HCT116 (cell line): ENCODE measurements at places on chromosomes 6 and 20.

- DNase-seq: no peak
Observed at GRCh38 chr6:18211338-18211737, 53.0 kb downstream of the DEK start.

- no peak for DNase-seq
Observed at GRCh38 chr20:13183005-13183404, 38.1 kb upstream of the ISM1 start.

GRCh38 chr20:32649697-32650400 lies 23.9 kb downstream of the C20orf203 start:
- DNase-seq: no peak

GRCh38 chr20:8749986-8750385 lies 318.9 kb upstream of the PLCB4 start:
- no peak for DNase-seq

- DNase-seq: no peak
Observed at GRCh38 chr6:63188828-63189227, 22.4 kb upstream of the FKBP1C start.

- no peak for DNase-seq
Observed at GRCh38 chr20:46057856-46058598, 29.0 kb downstream of the SLC12A5 start.

GRCh38 chr20:47775841-47776240 lies 9.4 kb downstream of the SULF2 start:
- DNase-seq: no peak

- DNase-seq: no peak
Observed at GRCh38 chr6:156809034-156809433, 31.9 kb downstream of the ARID1B start.

DNA sequence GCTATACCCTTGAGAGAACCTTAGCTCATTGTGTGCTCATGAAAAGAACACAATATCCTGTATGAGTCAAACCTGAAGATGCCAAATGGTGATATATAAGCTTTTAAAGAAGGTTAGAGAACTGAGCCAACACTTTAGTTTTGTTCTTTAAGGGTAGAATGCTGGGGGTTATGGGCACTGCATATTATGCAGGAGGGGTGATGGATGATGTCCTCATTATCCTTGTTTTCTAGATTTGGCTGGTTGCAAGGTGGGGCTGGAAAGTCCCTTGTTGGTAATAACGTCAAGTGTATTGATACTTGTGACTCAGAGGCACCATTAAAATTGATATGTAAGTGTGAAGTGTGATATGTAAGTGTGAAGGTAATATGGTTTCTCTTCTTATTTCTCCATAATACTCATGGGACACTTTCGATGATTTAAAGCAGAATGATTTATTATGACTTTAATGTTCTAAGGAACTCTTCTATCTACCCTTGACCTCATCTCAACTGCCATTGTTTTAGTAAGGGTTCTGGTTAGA lies 113.7 kb upstream of the DTNBP1 start:
- DNase-seq: no peak

- DNase-seq: no peak
Observed at GRCh38 chr20:24406251-24406650, 63.2 kb upstream of the SYNDIG1 start.

DNA sequence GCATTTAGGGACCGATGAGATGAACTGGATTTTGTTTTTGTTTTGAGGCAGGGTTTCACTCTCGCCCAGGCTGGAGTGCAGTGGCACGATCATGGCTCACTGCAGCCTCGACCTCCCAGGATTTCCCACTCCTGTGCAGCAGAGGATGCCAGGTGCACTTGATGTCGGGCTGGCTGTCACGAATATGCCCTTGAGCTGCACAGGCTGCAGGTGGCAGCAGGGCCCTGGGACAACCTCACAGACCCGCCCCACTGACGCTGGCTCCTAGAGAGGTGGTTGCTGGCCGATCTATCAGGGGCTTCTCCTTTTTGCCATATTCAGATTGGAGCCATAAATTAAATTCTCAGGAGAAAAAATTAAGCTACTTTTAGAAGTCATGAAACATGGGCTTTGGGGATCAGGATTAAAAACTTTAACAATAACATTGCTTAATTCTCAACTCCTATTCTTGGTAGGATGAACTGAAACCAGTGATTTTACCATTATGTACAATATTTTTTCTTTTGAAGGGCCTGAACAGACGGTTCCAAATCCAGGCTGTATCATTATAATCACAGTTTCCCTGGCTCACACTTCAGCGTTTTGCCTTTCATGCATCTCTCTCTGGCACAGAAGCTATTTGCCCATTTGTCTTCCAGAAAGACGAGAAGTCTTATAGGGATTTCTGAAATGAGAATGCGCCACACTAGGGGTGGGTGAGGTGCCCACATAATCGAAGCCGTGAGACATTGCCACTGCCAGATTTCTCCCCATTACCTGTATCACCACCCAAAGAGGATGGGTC lies 32.4 kb downstream of the NQO2 start:
- DNase-seq: no peak

GRCh38 chr6:104459543-104459942 lies 400.2 kb downstream of the HACE1 start:
- DNase-seq: no peak

GRCh38 chr20:37657924-37658804 lies 35.7 kb upstream of the CTNNBL1 start:
- no peak for DNase-seq

GRCh38 chr6:17470202-17470937 lies 77.0 kb downstream of the CAP2 start:
- no peak for DNase-seq

- peak; percentile 90 for DNase-seq
Observed at GRCh38 chr6:27672113-27672799, 199.4 kb upstream of the ZNF184 start.

DNA sequence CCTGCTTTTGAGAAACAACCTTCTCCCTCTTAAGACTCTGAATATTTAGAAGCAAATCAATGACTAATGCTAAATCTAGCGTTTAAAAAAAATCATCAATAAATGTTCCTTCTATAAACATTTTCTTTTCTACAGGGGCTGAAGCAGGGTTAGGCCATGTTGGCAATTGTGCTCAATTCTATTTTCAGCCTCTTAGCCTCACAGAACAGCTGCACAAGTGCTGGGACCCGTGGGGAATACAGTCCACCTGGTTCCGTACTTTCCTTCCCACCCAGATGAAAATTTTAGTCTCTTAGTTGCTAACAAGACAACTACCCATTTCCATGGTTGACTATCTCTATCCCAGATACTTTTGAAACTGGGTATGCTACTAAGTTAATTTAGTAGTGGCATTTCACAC lies 138.6 kb downstream of the RPS12 start:
- no peak for DNase-seq

DNA sequence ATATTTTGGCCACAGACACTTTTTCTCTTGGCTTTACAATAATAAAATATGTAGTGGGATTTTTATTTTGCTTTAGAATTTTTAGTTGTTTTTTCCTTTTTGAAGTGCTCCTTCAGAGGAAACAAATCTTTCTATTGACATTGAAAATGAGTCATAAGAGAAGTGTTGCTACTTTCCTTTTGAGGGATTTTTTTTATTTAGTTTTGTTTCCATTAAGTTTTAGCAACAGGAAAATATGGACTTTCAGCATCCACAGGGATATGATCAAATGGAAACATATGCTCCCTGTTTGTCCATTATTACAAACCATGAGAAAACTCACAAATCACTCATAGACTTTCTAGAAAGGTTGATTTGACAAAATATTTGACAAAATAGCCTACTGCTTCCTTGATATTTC lies 65.3 kb upstream of the BMP2 start:
- no peak for DNase-seq

- DNase-seq: peak; percentile 89
Observed at GRCh38 chr6:11770546-11771466, 7.8 kb downstream of the ADTRP start.

DNA sequence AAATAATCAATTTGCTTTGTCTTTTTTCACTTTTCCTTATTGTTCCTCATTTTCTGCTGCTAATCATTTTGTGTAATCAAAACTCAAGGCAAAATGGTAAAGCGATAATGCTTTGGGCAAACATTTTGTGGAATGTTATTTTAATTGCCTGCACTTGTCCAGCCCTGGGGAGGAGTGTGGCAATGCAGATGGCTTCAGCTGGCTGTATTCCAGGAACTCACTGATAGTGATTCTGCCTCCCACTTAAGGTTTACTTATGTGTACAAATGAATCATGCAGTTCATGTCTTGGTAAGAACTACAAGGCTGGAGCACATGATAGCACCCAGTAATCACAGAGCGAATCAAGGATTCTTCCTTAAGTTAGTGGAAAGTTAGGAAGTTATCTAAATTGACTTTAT lies 107.8 kb downstream of the COL19A1 start:
- no peak for DNase-seq

GRCh38 chr20:16352751-16353416 lies 220.4 kb downstream of the KIF16B start:
- DNase-seq: no peak

DNA sequence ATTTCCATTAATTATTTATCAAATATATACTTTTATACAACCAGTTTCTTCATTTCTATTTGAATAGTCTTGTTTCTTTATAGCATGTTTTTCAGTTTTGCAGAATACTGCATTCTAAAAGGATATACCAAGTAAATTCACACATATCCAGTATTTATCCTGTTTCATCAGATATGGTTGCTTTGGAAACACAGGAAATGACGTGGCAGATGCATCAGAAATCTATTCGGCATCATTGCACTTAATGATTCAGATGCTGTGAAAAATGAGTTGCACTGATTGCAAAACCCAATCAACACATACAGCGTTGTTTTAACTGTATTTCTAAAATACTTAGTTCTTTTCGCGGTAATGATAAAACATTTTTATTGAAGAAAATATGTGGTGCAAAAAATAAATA lies 594.9 kb downstream of the CDH26 start:
- DNase-seq: no peak

DNA sequence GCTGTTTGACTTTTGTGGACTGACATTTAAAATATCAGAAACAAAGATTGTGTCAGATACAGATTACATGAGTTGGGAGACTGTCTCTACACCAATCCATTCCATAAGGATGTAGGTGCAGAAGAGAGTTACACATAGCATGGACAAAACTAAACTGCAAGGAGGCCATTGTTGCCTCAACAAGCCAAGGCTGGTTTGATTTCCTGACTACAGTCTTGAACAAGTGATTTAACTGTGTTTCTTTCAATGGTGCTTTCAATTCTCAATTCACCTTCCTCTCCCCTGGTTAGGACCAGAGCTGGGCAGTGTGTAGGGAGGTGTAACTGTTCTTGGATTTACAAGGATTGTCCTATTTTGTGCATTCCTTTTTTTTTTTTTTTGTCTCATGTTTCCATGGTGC lies 82.2 kb downstream of the AGPAT4 start:
- DNase-seq: no peak

DNA sequence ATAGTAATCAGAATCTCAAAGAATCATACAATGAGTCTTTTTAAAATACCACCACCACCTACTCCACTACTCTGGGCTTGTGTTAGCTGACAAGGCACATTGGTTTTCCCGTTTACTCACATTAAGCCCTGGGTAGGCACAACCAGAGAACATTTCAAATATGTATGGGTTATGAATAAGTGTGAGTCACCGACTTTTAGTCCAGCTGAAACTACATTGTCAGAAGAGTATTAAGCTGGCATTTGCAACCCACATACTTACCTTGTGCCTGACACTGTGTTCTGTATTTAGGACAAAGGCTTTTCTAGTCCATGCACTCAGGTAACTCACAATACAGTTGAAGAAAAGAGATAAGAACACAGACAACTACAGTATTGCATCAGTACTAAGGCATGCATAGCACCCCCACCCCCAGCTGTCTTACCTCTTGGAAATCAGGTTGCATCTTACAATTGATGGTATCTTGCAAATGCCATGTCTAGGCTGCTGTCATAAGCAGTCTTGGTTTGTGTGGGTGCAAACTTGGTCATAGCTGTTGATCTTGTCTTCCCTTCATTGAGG lies 40.3 kb upstream of the AHI1 start:
- peak; percentile 34 for DNase-seq

DNA sequence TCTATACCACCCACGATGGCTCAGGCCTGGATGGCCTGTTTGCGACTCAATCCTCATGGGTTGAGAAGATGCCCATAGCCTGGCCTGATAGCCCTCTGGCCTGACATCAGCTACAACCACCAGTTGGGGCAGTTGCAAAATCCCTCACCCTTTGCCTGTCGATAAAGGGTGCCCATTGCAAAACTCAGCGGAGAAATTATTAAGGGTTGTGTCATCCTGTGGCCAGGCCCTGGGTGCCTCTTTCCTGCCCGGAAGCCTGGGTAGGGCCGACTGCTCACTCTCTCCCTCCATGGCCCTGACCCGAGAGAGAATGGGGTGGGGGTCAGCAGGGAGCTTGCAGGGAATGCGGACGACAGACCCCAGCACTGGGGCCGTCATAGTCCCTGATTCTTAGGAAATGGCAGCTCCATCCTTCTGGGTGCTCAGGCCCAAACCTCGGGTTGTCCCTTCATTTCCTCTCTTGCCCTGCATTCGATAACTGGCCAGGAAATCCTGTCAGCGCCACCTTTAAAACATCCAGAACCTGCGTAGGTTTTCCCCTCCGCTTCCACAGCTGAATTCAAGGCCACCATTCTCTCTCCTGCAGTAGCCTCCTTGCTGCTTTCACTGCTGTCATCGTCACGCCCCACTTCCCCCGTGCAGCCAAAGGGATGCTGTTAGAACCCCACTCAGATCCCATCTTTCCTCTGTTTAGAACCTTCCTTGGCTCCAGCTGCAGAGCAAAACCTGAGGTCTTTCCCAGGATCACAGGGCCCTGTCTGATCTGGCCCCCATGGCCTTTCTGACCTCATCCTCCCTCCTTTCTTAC lies 31.1 kb downstream of the CEBPB start:
- no peak for DNase-seq

GRCh38 chr6:153525998-153526397 lies 394.9 kb upstream of the RGS17 start:
- no peak for DNase-seq

- DNase-seq: no peak
Observed at GRCh38 chr6:31737991-31738979, 1.5 kb upstream of the MSH5 start.
